Activated T-helper 1 cell treated with anti-CD3 and anti-CD28 coated beads, Interleukin-2, amount 50 U/mL, for 16 hours (primary cell): ENCODE measurements at places on chromosomes 2 and 18.

DNA sequence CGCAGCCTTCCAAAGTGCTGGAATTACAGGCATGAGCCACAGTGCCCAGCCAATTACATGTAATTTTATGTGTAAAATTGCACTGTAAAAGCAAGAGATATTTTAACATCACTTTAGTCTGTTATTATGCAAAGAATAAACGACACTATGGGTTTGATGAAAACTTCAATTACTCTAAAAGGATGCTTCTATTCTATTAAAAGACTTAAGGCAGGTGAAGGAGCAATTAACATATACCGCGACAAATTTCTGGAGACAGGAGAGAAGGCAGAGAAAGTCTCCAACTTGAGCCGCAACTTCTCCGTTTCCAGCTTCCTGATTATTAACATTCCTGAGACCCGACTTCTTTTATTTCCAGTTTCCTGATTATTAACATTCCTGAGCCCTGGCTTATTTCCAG is 53.7 kb downstream of the FAM210A start:
- no peak for DNase-seq

DNA sequence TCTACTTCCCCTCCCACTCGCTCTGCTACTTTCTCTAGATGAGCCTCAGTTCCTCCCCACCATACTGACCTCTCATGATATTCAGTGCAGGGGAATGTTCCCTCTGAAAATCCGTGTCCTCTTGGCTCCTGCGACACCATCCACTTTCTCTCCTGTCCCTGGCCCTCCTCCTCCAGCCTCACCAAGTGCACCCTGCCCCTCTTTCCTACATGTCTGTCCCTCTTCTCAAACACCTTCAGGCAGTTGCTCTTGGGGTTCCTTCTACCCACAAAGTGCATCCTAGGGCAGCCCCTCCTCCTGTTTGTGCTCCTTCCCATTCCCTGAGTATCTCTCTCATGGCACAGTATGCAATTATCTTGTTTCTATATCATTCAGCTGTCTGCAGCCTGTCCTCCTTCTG is 246.4 kb upstream of the RAB6C start:
- DNase-seq = no peak

DNA sequence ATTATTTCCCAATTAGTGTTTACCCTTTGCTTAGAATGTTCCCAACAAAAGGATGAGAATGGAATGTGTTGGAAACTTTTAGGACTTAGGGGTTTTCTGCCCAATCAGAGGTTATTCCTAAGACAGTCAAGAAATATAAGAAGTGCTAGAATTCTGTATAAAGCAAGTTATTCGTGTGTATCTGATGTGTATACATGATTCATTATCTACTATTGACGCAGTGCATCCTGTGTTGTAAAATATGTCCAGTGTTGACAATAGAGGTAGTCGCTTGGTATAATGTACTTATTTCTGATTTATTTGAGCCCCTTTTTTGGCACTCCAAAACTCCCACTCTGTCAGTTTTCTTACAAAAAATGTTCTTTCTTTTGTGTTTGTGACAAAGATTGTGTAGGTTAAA is 881 bp downstream of the PIKFYVE start:
- no peak for DNase-seq

DNA sequence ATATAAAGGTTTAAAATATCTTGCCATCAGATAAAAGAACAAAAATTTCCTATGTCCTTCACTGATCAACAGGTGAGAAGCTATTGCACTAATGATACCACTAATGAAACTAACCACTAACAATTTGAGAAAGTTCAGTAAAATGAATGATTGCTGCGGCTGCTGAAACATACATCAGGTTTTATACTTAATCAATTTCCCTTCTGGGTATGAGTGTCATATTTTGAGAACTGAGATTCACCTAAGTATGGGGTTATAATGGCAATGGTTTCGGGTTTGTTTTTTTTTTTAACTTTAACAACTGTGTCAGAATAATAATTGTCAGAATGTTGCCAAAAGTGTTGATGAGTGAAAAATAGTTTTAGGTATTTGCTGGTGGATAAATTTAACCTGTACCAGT is 151.3 kb upstream of the SLC39A10 start:
- DNase-seq = no peak

DNA sequence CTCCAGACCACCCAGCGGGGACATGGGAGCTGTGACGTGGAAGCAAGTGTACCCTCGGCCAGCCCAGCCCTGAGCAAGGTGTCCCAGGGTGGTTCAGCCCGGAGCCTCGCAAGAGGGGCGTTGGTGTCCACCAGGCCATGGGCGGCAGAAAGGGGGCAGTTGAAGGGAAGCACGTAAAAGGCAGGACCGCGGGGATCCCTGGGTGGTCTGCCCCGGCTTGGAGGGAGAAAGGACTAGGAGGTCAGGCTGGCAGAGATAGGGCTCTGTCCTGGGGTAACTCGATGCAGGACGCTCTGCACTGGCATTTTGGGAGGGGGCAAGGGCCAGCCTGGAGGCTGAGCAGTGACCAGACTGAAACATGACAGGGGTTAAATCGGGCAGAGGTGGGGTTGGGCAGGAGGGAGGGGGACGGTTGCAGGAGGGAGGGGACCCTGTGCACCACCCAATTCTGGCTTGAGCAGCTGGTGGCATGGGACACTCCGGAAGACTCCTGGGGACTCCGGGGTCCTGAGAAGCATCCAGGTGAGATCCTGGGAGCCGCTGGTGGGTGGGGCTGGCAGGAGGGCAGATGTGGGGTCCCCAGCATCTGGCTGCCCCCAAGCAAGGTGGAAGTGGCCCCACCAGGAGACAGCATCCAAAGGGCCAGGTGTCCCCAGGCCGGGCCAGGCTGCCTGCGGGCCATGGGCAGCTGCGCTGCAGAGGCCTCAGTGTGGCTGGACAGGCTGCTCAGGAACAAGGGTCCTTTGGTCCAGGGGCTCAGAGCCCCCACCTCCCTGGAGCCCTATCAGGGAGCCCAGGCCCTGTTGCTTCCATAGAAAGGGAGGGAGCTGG is 46.8 kb upstream of the GPC1 start:
- DNase-seq = no peak

- no peak for DNase-seq
Measured at GRCh38 chr2:46655551-46656436, 176.4 kb downstream of the TMEM247 start.

GRCh38 chr2:3535794-3536681 is 16.7 kb upstream of the ADI1 start:
- DNase-seq = no peak

GRCh38 chr18:10850840-10851239 is 298.5 kb downstream of the PIEZO2 start:
- DNase-seq = no peak
